Astrocyte of the spinal cord (primary cell): ENCODE measurements at places on chromosomes 6 and 20.

GRCh38 chr6:39102071-39102820, 12.7 kb downstream of the SAYSD1 start:
- DNase-seq, result peak; percentile 60

GRCh38 chr6:144144996-144145395, 5.3 kb upstream of the STX11 start:
- no peak for DNase-seq

DNA sequence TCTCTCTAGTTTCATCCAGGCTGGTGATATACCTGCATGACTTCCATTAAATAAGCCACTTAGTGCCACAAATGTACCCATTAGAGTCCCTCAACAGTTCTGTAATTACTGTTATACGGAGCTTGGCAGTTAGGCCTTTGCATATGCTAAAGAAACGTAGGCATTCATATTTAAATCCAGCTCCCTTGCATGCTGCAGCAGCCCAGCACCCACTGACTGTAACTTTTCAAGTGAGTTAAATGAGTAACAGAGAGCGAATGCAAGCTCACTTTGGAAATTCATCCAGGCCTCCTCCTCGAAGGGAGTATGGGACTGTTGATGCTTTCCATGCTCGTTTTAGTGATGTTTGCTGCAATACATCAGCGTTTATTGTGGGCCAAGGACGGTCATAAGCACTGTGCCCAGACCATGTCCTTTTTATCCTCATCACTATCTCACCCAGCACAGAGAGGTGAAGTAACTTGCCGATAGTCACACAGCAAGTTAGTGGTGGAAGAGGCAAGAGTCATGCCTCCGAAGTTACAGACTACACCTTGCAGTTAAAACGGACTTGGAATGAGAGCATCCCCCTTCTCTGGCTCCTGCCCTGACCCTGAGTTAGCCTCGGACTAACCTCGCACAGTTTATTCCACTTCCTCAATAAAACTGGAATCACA, 179.4 kb upstream of the PDE10A start:
- DNase-seq, result no peak

DNA sequence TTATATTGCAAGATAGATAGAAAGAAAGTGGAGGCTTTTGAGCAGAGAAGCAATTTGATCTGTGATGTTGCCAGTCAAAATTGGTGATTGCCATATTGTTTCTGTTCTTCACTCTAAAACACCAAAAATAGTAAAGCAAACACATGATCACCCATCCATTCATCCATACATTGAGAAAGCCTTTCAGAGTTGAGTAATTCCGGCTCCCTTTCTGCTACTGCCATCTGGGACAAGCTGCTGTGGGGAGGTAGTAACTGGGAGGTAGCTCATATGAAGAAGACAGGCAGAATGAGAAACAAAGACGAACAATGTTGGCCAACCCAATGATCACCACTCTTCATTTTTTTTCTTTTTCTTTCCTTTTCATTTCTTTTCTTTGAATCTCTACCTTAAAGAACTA, 51.1 kb upstream of the HBS1L start:
- DNase-seq, result no peak

GRCh38 chr20:46820682-46821081, 74.0 kb upstream of the EYA2 start:
- DNase-seq, result no peak

GRCh38 chr6:98711380-98711779, 123.0 kb upstream of the POU3F2 start:
- DNase-seq, result no peak

DNA sequence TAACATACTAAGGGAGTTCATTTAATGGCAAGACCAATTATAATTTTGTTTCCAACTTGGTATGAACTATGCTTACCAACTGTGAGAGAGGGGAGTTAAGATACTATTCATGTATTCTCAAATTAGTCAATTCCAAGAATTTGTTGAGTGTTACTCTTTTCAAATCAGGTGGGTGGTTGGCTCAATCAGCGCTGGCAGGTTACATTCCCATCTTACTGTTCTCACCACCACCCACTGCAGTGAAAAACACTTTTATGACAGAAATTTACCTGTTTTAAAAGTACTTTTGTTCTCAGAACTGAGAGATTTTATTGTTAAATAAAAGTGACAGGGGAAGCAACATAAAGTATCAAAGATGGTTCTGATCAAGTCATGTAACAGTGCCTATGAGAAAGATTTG, 642.0 kb downstream of the PRKN start:
- DNase-seq, result no peak

GRCh38 chr6:45835721-45836437, 179.8 kb downstream of the CLIC5 start:
- no peak for DNase-seq

- peak; percentile 87 for DNase-seq
Measured at GRCh38 chr6:128508588-128509296, 11.7 kb downstream of the PTPRK start.

DNA sequence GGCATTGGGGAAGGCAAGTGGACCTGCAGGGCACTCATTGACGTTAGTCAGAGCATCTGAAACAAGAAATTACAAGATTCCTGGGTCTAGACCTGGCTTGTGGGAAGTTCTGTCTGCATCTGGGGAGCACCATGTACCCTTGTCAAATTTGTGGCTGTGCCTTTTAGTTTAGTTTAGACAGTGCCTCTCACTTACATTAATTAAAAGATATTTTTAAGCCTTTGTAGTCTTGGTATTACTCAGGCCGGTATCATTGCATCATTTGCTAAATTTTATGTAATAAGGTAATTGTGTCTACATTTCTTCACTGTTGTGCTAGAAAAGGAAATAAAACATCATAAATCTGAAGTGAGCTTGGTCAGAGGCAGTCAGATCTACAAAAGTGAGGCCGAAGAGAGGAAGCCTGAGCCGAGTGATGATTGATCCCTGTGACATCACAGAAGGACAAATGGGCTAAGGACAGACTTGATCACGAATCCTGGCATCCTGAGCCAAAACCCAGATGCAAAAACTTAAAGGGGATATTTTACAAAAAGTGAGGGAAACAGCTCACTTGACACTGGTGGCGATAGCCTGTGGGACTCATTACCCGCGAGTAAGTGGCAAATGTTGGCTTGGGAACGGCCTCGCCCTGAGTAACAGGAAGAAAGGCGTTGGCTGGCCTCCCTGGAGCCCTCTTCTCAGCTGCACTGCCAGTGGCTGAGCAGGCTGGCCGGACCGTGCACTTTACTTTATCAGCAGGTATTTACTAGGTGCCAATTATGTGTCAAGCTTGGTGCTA, 106.5 kb downstream of the TCP11 start:
- no peak for DNase-seq

DNA sequence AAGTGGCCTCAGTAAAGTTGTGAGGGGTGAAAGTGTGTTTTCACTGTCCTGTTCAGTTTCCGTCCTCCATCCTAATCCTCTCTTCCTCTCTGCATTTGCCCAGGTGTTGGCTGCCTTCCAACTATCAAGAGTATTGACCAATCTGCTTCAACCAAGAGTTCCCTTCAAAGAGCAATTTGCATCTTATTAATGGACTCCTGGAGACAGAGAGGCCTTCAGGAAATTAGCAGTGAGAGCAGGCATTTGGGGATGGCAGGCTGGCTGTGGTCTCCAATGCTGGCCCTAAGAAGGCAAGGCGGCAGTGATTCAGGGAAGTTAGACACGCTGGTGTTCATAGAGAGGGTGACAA, 77.2 kb downstream of the GPR6 start:
- DNase-seq, result no peak

DNA sequence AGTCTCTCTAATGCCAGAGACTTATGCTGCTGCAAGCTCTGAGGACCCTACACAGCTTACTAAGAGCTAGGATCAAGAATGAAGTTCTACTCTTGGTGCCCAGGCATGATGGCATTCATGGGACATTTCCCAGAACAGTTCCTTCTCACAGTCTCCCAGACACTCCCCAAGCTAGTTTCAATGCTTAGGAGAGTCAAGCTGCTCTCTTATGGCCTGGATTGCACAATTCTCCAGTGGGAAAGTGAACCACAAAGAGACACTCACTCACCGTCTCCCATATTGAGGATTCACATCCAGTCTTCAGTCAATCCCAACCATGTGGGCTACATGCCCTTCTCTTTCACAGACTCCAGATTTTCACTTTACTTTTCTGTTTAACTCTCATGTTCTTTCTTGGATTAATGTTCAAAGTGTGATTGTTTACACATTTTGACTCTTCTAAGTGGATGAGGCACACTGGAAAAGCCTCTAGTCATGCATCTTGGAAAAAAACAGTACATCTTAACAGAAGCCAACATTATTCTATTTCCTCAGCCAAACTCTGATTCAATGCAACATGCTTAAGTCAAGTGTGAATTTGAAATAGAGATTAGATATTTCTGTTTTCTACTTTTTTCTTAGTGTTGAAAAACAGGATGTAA, 447.8 kb upstream of the BTBD3 start:
- no peak for DNase-seq

DNA sequence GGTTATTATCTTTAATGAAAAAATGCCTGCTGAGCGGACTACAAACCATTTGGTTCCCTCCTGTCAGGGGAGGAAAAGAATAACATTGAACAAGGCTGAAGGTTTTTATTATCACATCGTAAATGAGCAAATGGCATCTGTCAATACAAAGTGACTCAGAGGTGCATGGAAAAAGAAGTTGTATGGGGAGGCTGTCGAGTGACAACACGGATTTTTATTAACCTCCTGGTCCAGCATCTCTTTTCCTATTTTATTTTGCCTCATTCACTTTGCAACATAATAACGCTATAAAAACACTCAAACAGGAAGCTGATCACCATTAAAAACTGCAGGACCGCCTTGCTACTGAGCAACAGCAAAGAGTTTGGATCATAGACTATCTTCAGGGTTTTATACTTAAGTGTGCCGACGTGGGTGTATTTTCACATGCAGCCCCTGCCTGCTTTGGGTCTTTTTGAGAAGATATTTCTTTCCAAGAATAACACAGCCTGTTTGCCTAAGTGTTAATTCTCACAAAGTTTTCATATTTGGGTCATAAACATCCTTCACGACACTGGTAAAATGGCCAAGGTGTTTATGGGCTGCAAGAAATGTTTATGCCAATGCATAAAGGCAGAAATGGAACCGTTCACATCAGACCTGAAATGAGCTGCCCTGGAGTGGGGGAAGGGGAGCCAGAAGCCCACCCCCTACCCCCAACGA, 132.1 kb upstream of the SALL4 start:
- DNase-seq, result no peak

- peak; percentile 84 for DNase-seq
Measured at GRCh38 chr20:43942667-43943285, 28.1 kb downstream of the TOX2 start.

- no peak for DNase-seq
Measured at GRCh38 chr20:36311854-36312723, 6.0 kb downstream of the DLGAP4 start.

DNA sequence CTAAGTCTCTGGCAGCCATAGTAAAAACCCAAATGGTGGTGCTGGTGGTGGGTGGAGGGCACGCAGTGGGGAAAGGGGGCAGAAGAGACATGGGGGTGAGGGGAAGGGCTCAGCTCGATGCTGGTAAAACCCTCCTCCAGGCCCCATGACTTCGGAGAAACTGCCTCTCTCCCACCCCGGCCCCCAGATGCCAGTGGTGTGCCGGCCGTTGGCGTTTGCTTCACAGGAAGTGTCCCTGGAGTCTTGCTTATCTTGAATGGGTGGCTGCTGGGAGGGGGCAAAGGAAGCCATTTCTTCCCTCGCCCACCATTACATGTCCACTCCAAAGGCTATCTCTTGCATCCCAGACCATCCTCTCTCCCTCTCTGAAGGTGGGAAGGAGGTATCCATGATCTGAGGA, 25.4 kb downstream of the VEGFA start:
- no peak for DNase-seq

- DNase-seq, result no peak
Measured at GRCh38 chr20:14580418-14581074, 243.1 kb upstream of the FLRT3 start.

DNA sequence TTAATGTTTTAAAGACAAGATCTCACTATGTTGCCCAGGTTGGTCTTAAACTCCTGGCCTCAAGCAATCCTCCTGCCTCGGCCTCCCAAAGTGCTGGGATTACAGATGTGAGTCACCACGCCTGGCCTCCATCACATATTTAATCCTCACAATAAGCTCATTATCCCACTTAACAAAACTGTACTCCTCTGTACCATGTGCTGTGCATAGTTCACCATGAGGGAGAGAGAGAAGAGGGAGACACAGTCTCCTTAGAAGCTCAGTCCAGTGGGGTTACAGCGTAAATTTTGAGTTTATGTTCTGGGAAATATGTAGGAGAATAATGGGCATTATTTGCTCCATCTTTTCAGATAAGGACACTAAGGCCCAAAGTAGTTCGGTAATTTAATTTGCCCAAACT, 7.9 kb upstream of the CPNE5 start:
- DNase-seq, result no peak

DNA sequence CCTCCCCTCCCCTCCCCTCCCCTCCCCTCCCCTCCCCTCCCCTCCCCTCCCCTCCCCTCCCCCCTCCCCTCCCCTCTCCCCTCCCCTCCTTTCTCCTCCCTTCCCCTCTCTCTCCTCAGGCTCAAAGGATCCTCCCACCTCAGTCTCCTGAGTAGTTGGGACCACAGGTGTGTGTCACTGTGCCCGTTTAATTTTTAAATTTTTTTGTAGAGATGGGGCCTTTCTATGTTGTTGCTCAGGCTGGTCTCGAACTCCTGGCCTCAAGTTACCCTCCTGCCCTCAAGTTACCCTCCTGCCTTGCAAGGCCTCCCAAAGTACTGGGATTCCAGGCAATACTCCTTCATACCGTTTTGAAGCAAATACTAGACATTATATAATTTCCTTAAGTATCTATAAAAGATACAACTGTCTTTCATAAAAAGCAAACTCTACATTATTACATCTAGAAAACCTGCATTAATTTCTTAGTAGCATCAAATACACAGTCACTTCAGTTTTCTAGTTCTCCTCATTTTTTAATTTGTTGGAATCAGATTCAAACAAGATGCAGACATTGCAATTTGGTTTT, 39.8 kb downstream of the NCOA3 start:
- no peak for DNase-seq

- no peak for DNase-seq
Measured at GRCh38 chr6:157541618-157542413, 160.8 kb downstream of the ZDHHC14 start.

DNA sequence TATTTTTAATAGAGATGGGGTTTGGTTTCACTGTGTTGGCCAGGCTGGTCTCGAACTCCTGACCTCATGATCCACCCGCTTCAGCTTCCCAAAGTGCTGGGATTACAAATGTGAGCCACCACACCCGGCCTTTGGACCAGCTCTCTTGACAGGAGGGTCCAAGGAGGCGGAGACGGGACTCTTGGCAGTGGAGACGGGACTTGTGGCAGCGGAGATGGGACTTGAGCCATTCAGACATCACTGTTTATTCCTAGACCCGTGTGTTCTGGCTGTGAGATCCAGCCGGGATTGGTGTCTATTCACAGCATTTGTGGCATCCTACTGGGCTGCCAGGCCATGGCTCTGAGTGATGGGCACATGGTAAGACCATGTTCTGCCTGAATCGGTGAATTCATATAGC, 25.6 kb downstream of the PRPF6 start:
- no peak for DNase-seq
